ENCODE measurements at places on chromosomes 6 and 20. TPM values are rescaled to one million over a fixed set of nuclear protein-coding genes. Genes with fewer than 3 reads are reported as not detected.

- peaks cover 2% of the 10 kb centered on the region for H3K4me1 ChIP-seq
- H3K27me3 ChIP-seq: peaks cover 78% of the 10 kb centered on the region
- no peak overlapping the region for H3K27ac ChIP-seq
- no peak overlapping the region for H3K4me3 ChIP-seq
- H3K36me3 ChIP-seq: no peaks in the 10 kb centered on the region
- no peak for DNase-seq
These were observed 5.8 kb upstream of the RRBP1 start for GRCh38 chr20:17687800-17688199.

The LRFN2 gene
- polyA plus RNA-seq: not detected

GRCh38 chr20:31747640-31748039 is 8.6 kb downstream of the TPX2 start:
- H3K4me1 ChIP-seq: no peaks in the 10 kb centered on the region
- H3K4me3 ChIP-seq: no peak overlapping the region
- no peak overlapping the region for H3K27ac ChIP-seq
- no peaks in the 10 kb centered on the region for H3K36me3 ChIP-seq
- DNase-seq: no peak

DNA sequence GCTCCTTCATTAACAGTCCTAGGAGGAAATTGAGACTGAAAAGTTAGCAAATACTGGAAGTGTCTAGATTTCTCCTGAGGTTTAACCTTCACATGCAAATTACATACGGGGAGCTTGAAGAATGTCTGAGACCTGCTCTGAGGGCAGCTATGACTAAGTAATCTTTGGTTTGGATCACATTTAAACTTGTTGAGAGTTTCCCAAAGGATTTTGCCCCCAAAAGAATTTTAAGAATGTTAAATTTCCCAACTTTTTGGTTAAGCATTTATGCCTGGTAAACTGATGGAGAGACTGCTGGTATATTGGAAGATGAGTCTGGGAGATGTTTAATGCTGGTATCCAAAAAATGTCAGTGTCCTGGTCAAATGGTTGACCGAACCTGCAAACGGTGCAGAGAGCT is 97.0 kb downstream of the RREB1 start:
- H3K27ac ChIP-seq: no peak overlapping the region
- H3K36me3 ChIP-seq: no peaks in the 10 kb centered on the region
- peaks cover 42% of the 10 kb centered on the region for H3K4me1 ChIP-seq
- no peak overlapping the region for H3K4me3 ChIP-seq
- H3K27me3 ChIP-seq: no peaks in the 10 kb centered on the region

The NRSN1 gene
- polyA plus RNA-seq: not detected

DNA sequence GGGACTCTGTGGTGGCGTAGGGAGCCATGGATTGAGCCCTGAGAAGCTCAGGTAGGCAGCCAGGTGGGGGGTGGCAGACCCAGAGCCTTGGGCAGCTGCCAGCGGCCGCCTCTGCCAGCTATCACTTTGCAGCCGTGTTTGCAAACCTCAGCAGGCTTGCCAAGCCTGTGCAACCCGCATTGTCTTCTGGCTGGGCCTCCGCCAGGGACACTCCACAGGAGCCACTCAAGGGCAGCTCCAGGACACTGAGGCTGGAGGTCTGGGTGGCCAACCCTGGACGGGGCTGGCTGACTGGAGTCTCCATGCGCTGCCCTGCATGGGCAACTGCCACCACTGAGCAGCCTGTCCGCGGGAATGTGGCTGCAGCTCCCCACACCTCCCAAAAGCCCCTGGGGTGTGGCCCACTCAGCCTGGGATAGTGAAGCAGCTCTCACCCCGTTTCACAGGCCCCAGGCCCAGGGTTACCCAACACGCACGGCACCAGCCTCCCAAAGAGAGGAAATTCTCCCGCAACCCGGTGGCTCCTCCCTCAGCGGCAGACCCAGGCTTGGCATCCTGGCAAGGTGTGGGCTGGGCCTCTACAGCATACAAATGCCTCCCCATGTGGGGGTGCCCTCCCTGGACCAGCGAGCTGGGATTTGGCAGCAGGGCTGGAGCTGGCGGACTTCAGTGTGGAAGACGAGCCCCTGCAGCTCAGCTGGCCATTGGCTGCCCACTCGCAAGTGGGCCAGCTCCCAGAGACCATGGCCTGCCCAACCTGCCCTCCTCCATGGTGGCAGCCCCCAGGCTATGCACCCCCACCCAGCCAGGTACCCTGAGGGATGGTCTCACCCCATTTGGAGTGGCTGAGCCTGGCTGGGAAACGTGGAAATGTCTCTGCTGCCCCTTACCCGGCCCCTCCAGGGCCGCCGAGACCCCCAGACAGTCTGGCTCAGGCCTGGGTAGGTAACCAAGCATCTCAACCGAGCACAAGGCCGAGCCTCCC is 2.9 kb downstream of the CHRNA4 start:
- peaks cover 7% of the 10 kb centered on the region for H3K4me1 ChIP-seq
- H3K36me3 ChIP-seq: no peaks in the 10 kb centered on the region
- H3K27me3 ChIP-seq: no peaks in the 10 kb centered on the region
- DNase-seq: no peak
- no peak overlapping the region for H3K4me3 ChIP-seq

The CD109 gene
- polyA plus RNA-seq: 0.07 TPM

GRCh38 chr6:102907181-102907580 is 1513.7 kb downstream of the GRIK2 start:
- DNase-seq: no peak
- H3K27ac ChIP-seq: no peak overlapping the region
- no peaks in the 10 kb centered on the region for H3K36me3 ChIP-seq
- no peak overlapping the region for H3K4me3 ChIP-seq

- no peaks in the 10 kb centered on the region for H3K27me3 ChIP-seq
- DNase-seq: no peak
- no peak overlapping the region for H3K4me3 ChIP-seq
These were observed 29.0 kb downstream of the HDGFL1 start for GRCh38 chr6:22598339-22598738.

The KCNG1 gene
- polyA plus RNA-seq: 121 TPM

DNA sequence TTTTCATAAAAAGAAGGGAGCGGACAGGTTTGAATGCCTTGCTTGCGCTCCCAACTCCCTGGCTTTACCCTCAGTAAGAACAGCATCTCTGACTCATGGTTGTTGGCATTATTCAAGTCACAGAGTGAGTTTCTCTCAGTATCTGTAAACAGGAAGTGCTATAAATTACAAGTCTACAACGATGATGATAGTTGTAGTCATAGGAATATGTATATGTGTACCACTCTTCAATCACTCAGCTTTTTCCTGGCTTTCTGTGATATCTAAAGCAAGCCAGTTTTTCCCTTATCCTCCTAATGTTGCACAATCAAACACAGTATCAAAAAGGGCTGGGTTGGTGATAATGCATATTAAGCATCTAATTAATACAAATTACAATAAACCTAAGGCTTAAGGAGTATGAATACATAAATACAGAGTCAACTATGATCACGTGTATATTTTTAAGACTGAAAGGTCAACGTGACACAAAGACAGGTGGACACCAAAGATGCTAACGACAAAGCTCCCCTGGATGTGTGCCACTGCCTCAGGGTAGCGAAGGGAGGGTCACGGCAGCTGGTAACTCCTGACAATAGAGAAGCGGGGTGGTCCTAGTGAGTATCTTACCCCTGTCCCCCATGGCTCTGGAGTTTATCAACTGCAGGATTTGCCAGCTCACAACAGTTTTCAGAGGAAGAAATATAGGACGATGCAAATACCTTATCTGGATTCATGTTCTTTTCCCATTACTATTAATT is 202.8 kb downstream of the BTBD9 start:
- peaks cover 22% of the 10 kb centered on the region for H3K4me1 ChIP-seq
- no peak overlapping the region for H3K27ac ChIP-seq
- peaks cover 22% of the 10 kb centered on the region for H3K36me3 ChIP-seq

GRCh38 chr6:28907394-28907793 is 16.4 kb downstream of the TRIM27 start:
- peaks cover 34% of the 10 kb centered on the region for H3K36me3 ChIP-seq
- H3K4me3 ChIP-seq: no peak overlapping the region
- peaks cover 10% of the 10 kb centered on the region for H3K4me1 ChIP-seq
- DNase-seq: no peak
- no peak overlapping the region for H3K27ac ChIP-seq

The ZNF341 gene
- 2.6 TPM for polyA plus RNA-seq

The GPR63 gene
- not detected for polyA plus RNA-seq

- H3K4me1 ChIP-seq: no peaks in the 10 kb centered on the region
- H3K27me3 ChIP-seq: no peaks in the 10 kb centered on the region
- peaks cover 8% of the 10 kb centered on the region for H3K36me3 ChIP-seq
- no peak for DNase-seq
These were observed 118.1 kb downstream of the MYB start for GRCh38 chr6:135299256-135299655.

GRCh38 chr6:62296541-62296940 is 10.5 kb upstream of the KHDRBS2 start:
- H3K4me1 ChIP-seq: peaks cover 20% of the 10 kb centered on the region
- DNase-seq: no peak
- peaks cover 13% of the 10 kb centered on the region for H3K36me3 ChIP-seq
- H3K27me3 ChIP-seq: no peaks in the 10 kb centered on the region

GRCh38 chr6:169780571-169781091 is 29.2 kb downstream of the ERMARD start:
- H3K27ac ChIP-seq: no peak overlapping the region
- no peaks in the 10 kb centered on the region for H3K4me1 ChIP-seq
- DNase-seq: no peak

DNA sequence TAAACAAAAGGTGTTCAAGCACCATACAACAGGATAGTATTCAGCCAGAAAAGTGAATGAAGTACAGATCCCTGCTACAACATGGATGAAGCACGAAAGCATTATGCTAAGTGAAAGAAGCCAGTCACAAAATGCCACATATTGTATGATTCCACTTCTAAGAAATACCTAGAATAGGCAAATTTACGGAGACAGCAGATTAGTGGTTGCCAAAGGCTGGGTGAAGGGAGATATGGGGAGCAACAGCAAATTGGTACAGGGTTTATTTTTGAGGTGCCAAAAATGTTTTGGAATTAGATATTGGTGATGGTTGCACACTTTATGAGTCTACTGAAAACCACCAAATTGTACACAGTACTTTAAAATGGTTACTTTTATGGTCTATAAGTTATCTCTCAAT is 23.2 kb downstream of the MAP3K5 start:
- H3K27ac ChIP-seq: peak overlapping the region; percentile 76
- no peak for DNase-seq
- H3K36me3 ChIP-seq: peaks cover 10% of the 10 kb centered on the region
- H3K27me3 ChIP-seq: no peaks in the 10 kb centered on the region

GRCh38 chr6:117624869-117625481 is 22.7 kb upstream of the GOPC start:
- DNase-seq: no peak
- no peaks in the 10 kb centered on the region for H3K4me1 ChIP-seq
- no peak overlapping the region for H3K27ac ChIP-seq
- no peak overlapping the region for H3K4me3 ChIP-seq
- peaks cover 14% of the 10 kb centered on the region for H3K27me3 ChIP-seq

GRCh38 chr20:39155971-39156370 is 193.8 kb downstream of the DHX35 start:
- H3K27me3 ChIP-seq: peaks cover 36% of the 10 kb centered on the region
- H3K4me1 ChIP-seq: no peaks in the 10 kb centered on the region
- H3K4me3 ChIP-seq: no peak overlapping the region
- no peaks in the 10 kb centered on the region for H3K36me3 ChIP-seq
- DNase-seq: no peak

- peaks cover 20% of the 10 kb centered on the region for H3K27me3 ChIP-seq
- H3K36me3 ChIP-seq: no peaks in the 10 kb centered on the region
- no peak for DNase-seq
- no peak overlapping the region for H3K27ac ChIP-seq
These were observed 29.0 kb downstream of the FAM50B start for GRCh38 chr6:3878048-3878666.

The C6orf15 gene
- polyA plus RNA-seq: not detected

- DNase-seq: no peak
- no peak overlapping the region for H3K27ac ChIP-seq
- H3K4me1 ChIP-seq: peaks cover 15% of the 10 kb centered on the region
- no peak overlapping the region for H3K4me3 ChIP-seq
- H3K36me3 ChIP-seq: peaks cover 21% of the 10 kb centered on the region
These were observed 172.8 kb upstream of the SNX9 start for GRCh38 chr6:157650261-157650640.

The F13A1 gene
- polyA plus RNA-seq: 7.3 TPM

DNA sequence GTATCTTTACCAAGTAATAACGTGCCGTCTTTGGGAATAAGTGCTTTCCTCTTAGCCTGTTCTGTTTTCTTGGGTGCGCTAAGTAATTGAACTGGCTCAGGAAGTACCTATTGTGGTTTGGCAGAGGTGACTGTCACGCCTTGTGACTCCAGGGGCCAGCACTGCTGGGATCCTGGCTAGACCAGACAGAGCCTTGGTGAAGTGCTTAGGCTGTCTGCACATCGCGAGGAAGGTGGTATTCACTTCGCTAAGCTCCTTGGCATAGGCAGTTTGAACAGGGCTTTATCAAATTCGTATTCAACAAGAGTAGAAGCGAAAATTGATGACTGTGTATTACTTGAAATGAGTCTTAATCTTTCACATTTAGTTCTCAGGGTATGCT is 17.6 kb downstream of the PRDM1 start:
- no peaks in the 10 kb centered on the region for H3K36me3 ChIP-seq
- DNase-seq: peak; percentile 45
- peak overlapping the region; percentile 64 for H3K4me3 ChIP-seq
- no peak overlapping the region for H3K27ac ChIP-seq

GRCh38 chr6:20790032-20790791 is 256.0 kb downstream of the CDKAL1 start:
- H3K4me1 ChIP-seq: no peaks in the 10 kb centered on the region
- no peaks in the 10 kb centered on the region for H3K27me3 ChIP-seq
- no peak for DNase-seq
- H3K36me3 ChIP-seq: no peaks in the 10 kb centered on the region

- peaks cover 26% of the 10 kb centered on the region for H3K4me1 ChIP-seq
- no peak overlapping the region for H3K27ac ChIP-seq
- H3K36me3 ChIP-seq: no peaks in the 10 kb centered on the region
- H3K27me3 ChIP-seq: peaks cover 40% of the 10 kb centered on the region
These were observed 12.7 kb upstream of the ZBTB46 start for GRCh38 chr20:63843778-63844177.

GRCh38 chr6:130229645-130230044 is 6.9 kb upstream of the SAMD3 start:
- no peaks in the 10 kb centered on the region for H3K36me3 ChIP-seq
- no peak for DNase-seq
- H3K27me3 ChIP-seq: no peaks in the 10 kb centered on the region
- no peaks in the 10 kb centered on the region for H3K4me1 ChIP-seq

DNA sequence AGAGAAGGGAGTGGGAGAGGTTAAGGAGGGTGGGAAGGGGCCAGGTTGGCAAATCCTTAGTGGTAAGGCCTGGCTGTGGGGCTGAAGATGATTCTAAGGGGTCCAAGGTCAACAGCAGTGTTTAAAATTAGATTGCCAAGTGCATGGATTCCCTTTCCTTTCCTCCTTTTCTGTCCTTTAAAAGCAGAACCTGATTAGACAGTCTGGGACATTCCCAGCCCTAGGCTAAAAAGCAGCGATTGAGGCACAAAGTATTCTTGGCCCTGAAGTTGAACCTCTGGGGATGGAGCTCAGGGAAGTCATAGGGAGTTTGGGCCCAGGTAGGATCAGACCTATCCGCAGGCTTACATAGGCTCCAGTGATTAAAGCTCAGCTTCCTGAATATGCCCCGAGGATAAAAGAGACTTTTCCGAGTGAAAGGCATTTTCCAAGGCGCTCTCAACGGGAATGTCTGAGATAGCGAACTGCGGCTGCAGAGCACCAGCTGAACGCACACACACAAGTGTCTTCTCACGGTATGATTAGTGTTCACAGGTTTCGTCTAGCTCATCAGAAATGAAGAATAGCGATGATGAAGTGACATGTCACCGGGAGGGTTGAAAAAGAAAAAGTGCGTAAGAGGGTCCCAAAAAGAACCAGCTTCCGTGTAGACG is 787 bp upstream of the CARMIL1 start:
- peaks cover 9% of the 10 kb centered on the region for H3K27me3 ChIP-seq
- H3K36me3 ChIP-seq: no peaks in the 10 kb centered on the region
- H3K4me1 ChIP-seq: peaks cover 33% of the 10 kb centered on the region
- peak overlapping the region; percentile 74 for H3K27ac ChIP-seq
- no peak for DNase-seq
